Naive thymus-derived CD4-positive, alpha-beta T cell (primary cell): ENCODE measurements at places on chromosomes 5 and 9. TPM values are rescaled to one million over a fixed set of nuclear protein-coding genes. Genes with fewer than 3 reads are reported as not detected.

MRPL22 gene
- total RNA-seq = 27.7 TPM

IFNA21 gene
- not detected for total RNA-seq

DNA sequence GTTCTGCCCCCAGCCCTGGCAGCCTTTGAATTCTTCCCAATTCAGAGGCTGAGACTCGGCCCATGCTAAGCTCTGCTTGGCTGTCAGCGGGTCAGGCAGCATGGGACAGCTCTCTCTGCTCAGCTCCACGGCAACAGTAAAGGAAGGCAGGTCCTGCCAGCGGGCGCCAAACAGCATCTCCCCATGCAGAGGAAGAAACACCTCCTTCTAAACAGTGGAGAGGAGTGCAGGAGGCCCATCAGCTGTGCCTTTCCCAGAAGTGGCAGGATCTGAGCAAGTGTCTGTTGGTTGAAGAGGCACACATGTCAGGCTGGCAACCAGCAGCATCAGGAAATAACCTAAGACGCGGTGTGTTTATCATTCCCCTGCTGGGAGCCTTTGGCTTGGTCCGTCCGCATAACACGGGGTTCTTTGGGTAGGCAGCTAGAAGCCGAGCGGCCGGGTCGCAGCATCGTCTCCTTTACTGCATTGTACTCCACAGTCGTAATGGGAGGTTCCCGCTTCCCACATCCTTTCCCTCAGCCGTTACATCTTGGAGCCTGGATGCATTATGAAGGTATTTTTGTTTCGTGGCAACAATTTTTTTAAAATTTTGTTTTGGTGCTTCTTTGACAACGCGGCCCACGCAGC lies 42.7 kb upstream of the NCS1 start:
- peak overlapping the region; percentile 66 for H3K27ac ChIP-seq
- no peak for DNase-seq
- H3K27me3 ChIP-seq = no peaks in the 10 kb centered on the region
- H3K4me1 ChIP-seq = peaks cover 53% of the 10 kb centered on the region
- no peaks in the 10 kb centered on the region for H3K36me3 ChIP-seq

- no peak overlapping the region for H3K4me3 ChIP-seq
- DNase-seq = no peak
- H3K36me3 ChIP-seq = no peaks in the 10 kb centered on the region
- H3K4me1 ChIP-seq = no peaks in the 10 kb centered on the region
- no peaks in the 10 kb centered on the region for H3K27me3 ChIP-seq
These were observed 581.4 kb downstream of the CDK5RAP2 start for GRCh38 chr9:119998614-119999013.

DNA sequence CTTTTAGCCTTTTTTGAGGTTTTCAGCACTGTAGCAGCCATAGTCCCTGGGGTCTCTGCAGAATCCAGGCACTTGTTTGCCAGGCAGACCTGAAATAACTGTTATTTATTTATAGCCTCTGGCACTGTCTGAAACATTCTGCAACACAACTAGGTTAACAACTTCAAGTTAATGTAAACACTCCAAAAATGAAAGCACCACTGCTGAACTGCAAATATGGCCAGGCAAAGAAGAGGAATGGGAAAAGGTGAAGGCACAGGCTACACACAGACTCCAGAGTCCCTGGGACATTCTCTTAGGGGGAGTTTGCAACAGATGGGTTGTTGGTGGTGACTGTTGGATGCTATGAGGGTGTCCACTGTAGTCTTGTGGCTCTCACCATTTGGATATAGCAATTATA lies 369.0 kb downstream of the MAT2B start:
- no peaks in the 10 kb centered on the region for H3K4me1 ChIP-seq
- no peaks in the 10 kb centered on the region for H3K27me3 ChIP-seq
- no peaks in the 10 kb centered on the region for H3K36me3 ChIP-seq
- H3K27ac ChIP-seq = no peak overlapping the region
- H3K4me3 ChIP-seq = no peak overlapping the region

DNA sequence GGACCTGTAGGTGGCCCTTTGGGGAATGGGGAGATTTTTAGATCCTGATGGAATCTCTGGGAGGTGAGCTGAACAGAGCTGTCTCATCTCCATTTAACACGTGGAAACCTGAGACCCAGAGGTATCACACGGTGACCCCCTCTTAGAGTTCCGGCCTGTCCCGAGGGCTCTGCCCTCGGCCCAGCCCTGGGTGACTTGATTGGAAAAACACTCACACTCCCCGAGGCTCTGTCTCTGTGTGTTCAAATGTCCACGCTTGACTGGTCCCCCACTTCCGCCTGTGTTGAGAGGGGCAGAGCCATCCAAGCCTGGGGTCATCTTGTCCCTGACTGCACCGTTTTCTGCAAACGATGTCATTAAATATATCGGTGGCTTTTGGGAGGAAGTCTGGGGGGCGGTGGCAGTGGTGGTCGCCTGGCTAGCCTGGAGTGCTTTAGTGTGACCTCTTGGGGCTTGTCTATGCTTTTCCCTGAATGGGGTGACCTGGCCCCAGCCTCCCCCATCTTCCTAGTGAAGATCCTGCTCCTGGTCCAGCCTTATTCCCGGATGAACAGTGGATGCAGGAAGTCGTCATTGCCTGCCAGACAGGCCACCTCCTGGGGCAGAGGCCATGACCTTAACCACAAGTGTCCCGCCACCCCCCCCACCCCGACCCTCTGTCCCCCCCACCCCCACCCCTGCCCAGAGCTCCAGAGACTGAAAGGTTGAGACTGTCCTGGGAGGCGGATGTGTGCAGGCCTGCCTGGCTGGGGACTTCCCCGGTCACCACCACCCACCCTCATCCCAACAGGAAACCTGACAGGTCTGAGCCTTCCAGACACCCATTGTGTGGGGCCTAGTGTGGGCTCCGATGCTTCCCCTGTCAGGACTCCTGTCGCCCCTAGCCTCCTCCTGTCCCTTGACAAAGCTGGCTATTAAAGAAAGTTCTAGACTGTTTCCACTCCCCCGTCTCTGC lies 5.3 kb upstream of the DAB2IP start:
- no peak for DNase-seq
- H3K36me3 ChIP-seq = no peaks in the 10 kb centered on the region
- no peak overlapping the region for H3K4me3 ChIP-seq
- H3K27ac ChIP-seq = no peak overlapping the region
- H3K27me3 ChIP-seq = no peaks in the 10 kb centered on the region
- H3K4me1 ChIP-seq = no peaks in the 10 kb centered on the region

DNA sequence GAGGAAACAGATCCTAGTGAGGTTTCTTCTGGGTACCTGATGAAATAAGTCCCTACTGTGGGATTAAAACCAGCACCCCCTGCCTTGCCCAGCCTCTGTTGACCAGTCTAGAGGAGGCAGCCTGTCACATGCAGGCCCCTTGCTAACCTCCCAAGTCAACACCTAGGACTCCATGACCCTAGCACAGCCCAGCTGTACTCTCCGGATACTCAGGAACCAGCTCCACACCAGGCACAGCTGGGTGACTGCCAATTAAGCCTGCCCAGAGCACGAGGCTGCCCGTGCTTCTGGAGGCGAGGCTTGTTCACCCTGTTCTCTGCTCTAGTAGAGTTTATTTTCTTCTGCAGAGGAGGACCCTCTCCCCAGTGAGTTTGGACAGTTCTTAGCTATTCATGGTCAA lies 92.5 kb downstream of the SNX24 start:
- H3K27ac ChIP-seq = no peak overlapping the region
- H3K27me3 ChIP-seq = no peaks in the 10 kb centered on the region
- no peak for DNase-seq
- no peaks in the 10 kb centered on the region for H3K36me3 ChIP-seq
- no peaks in the 10 kb centered on the region for H3K4me1 ChIP-seq

DNA sequence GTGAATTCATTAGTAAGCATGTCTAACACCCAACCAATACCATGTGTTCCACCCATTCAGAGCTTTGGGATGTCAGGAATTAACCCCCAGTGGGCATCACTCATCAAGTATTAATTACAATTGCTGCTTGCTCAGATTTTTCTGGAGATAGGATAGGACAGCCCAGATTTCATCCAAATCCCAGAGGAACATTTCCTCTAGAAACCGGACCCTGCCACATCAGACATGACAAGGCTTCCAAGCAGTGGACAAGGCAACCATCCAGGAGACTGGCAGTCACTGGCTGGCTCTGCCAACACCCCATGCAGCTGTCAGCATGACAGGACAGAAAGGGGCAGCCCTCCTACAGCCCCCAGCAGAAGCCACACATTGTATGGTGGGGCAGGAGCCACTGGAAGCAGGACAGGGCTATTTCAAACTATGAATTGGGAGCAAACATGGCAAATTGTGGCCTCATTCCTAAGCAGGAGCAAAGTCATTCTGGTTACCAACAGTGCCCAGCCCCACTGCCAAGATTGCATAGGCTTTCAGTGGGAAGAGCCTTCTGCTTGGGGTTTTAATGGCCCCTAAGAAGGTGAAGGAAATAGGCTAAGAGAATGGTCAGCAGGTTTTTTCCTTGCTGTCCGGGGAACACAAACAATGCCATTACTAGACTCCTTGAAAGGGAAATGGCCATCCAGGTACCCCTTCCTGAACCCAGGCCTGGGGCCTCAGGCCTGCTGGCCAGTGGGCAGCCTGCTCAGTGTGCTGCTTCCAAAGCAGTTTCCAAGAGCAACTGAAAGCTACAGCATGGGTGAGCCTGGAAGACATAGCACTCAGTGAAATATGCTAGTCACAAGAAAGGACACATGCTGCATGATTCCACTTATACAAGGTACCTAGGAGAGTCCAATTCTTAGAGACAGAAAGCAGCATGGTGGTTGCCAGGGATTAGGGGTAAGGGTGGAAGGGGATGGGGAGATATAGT lies 294.7 kb upstream of the SLC30A5 start:
- no peaks in the 10 kb centered on the region for H3K4me1 ChIP-seq
- H3K27ac ChIP-seq = no peak overlapping the region
- no peak overlapping the region for H3K4me3 ChIP-seq
- H3K27me3 ChIP-seq = no peaks in the 10 kb centered on the region

- no peaks in the 10 kb centered on the region for H3K27me3 ChIP-seq
- H3K27ac ChIP-seq = no peak overlapping the region
- no peak overlapping the region for H3K4me3 ChIP-seq
- no peak for DNase-seq
- no peaks in the 10 kb centered on the region for H3K36me3 ChIP-seq
- H3K4me1 ChIP-seq = no peaks in the 10 kb centered on the region
These were observed 134.5 kb downstream of the MED10 start for GRCh38 chr5:6243706-6244338.

DNA sequence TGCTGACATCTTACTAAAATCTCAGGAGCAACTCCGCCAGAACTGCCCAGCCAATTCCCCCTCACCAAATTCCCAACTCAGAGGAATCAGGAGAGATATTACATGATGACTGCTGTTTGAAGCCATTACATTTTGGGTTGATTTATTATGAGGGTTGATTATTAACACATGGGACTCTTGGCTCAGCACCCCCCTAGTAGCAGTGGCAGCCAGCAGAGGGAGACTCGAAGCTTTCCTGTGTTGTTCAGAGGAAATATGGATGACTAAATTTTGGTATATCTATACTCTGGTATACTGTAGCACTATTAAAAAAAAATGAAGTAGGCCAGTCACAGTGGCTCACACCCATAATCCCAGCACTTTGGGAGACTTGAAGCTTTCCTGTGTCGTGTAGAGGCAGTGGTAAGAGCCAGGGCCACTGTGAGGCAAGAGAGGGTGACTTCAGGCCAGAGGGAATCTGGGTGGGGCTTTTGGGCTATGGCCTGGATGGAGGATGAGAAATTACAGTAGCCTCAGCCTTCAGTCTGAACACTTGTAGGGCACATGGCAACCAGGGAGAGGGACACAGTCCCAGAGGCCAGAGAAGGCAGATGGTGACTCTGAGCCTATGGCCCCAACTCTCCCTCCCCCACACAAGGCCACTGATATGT lies 111.4 kb downstream of the LHX2 start:
- no peak for DNase-seq
- no peaks in the 10 kb centered on the region for H3K4me1 ChIP-seq
- no peaks in the 10 kb centered on the region for H3K27me3 ChIP-seq
- no peak overlapping the region for H3K4me3 ChIP-seq
- H3K36me3 ChIP-seq = no peaks in the 10 kb centered on the region
- no peak overlapping the region for H3K27ac ChIP-seq

- H3K27me3 ChIP-seq = no peaks in the 10 kb centered on the region
- DNase-seq = no peak
- peaks cover 10% of the 10 kb centered on the region for H3K4me1 ChIP-seq
- no peak overlapping the region for H3K27ac ChIP-seq
These were observed 17.3 kb upstream of the XPA start for GRCh38 chr9:97714435-97714834.

- DNase-seq = no peak
- no peak overlapping the region for H3K27ac ChIP-seq
- H3K4me1 ChIP-seq = no peaks in the 10 kb centered on the region
- H3K27me3 ChIP-seq = no peaks in the 10 kb centered on the region
- H3K36me3 ChIP-seq = no peaks in the 10 kb centered on the region
These were observed 14.2 kb upstream of the CAST start for GRCh38 chr5:96648023-96648422.

DNA sequence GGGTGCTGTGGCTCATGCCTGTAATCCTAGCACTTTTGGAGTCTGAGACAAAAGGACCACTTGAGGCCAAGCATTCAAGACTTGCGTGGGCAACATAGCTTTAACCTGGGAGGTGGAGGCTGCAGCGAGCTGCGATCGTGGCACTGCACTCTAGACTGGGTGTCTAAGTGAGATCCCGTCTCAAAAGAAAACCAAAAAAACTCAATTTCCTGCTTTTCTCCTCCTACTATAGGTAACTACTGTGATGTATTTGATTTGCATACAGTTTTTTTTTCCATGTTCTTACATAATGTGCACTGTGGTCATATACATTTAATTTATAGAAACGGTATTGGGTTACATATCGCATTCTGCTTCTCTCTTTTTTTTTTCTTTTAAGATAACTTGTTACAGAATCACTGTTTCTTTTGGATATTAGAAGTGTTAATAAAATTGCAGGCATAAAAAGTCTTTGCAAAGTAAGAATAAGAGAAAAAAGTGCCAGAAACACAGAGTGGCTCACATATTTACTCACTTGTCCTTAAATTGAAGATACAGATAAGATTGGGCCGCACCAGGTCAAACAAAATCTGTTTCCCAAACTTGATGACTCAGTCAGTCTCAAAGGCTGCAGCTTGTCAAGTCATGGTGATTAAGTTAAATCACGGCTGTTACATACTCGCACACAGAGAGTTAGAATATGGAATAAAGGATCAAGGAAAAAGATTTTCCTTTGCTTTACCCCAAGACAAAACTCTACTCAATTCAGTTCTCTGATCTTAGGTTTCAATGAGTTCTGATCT lies 2.0 kb upstream of the PTGR1 start:
- no peaks in the 10 kb centered on the region for H3K27me3 ChIP-seq
- H3K36me3 ChIP-seq = no peaks in the 10 kb centered on the region
- DNase-seq = no peak
- H3K4me3 ChIP-seq = no peak overlapping the region
- peaks cover 12% of the 10 kb centered on the region for H3K4me1 ChIP-seq
